ENCODE measurements at places on chromosomes 16 and 17.

DNA sequence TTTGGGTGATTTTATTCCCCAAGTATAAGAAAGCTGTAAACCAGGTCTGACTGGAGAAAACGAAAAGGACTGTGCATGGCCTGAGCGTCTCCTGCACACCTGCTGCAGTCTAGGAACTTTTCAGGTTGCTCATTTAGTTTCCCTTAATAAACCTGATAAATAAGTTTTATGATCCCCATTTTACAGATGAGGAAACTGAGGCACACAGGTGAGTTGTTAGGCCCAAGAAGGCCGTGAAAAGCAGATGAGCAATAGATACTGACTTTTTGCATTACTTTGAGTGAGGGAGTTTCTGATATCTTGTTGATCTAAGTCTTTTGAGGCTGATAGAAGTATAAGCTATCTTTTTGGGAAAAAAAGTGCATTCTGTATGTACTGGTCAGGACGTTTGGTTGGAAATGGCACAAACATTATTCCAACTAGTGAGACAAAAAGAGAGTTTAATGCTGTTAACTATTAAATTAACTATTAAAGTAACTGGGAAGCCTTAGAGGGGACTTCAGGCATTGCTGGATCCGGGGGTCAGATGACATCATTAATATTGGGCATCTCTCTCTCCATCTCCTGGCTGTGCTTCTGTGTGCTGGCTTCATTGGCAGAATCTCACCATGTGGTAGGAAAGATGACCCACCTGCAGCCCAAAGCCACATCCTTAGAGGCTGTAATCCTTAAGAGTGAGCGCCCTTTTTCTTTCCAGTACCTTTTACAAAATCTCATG lies 163.4 kb downstream of the CMIP start:
- DNase-seq, result no peak

DNA sequence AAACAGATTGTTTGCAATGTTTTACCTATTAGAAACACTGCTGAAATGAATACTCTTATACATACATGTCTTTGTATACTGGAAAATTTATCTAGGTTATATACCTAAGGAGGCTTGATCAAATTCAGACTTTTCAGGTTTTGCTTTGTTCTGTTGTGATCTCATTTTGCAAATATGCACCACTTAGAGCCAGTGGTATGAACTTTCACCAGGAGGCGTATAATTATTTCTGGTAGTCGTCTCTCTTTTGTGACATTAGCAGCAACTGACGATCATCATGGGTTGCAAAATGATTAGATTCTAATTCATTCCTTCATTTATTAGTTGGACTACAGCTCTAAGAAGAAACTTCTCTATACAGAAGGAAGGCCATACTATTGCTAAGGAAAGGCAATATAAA lies 26.9 kb downstream of the AP1G1 start:
- no peak for DNase-seq

GRCh38 chr17:73588891-73589290 lies 55.4 kb downstream of the SDK2 start:
- no peak for DNase-seq

DNA sequence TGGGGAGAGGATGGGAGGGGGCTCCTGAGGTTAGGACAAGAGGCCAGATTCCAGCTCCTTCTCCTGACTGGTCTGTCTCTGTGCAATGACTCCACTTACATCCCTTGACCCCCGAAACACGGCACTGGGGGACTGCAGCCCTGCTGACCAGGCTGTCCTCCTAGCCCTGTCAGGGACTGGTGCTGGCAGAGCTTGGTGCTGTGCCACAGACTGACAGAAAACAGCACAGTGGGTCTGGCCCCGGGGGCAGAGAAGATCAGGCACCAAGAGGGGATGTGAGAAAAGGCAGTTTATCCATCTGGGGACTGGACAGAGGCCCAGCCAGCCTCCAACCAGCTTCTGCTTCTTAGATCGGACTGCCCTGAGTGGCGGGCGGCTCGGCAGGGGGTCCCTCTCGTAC lies 19.4 kb downstream of the SLC38A7 start:
- DNase-seq, result no peak

DNA sequence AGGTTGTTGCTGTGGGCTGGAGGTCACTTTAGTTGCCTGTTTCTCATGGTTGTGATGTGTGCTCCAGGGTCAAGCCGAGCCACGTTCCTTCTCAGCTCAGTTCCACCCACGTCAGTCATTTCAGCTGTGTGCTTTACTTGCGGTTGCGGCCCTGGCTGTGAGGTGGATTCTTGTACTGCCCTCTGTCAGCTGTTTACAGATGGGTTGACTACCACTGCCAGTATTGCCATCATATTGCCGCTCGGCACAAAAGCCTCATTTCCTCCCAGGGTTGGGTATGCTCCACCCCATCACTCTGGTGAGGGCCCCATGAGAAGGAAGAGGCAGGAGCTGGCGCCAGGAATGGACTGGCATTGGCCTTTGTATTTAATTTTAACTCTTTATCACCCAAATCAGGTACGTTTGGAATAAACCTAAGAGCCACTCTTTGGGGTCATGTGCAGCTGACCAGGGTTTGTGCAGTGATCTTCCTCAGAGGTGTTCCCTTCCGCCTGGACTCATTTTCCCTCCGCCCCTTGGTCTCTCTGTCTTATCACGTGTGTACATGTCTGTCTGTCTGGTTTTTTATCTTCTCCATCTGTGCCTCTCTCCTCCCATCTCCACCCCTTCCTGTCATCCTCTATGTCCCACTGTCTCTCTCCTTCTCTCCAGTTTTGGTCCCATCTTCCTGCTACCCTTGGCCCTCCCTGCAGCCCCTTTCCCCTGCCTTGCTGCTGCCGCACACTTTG lies 25.0 kb downstream of the METTL22 start:
- no peak for DNase-seq

GRCh38 chr17:76480632-76481031 lies 13.2 kb downstream of the AANAT start:
- DNase-seq, result peak; percentile 56

- DNase-seq, result no peak
Observed at GRCh38 chr17:82339634-82340580, 6.3 kb upstream of the SECTM1 start.

- no peak for DNase-seq
Observed at GRCh38 chr16:14497245-14498082, 132.6 kb downstream of the PARN start.

- DNase-seq, result no peak
Observed at GRCh38 chr17:47267354-47267828, 13.8 kb downstream of the ITGB3 start.

DNA sequence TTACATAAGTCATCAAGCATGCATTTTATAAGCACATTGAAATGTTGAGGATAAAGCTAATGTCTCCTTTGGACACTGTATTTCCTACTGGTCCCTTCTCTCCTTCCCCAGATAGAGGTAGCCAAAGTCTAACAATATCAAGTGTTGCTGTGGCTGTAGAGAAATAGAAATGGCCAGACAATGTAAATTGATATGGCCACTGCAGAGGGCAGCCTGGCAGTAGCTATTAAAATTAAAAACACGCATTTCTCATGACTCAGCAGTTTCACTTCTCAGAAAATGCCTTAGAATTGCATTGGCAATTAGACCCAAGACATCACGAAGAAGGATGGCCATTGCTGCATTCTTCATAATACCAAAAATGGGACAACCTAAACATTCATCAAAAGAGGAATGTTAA lies 46.8 kb upstream of the MRTFB start:
- DNase-seq, result peak; percentile 66

GRCh38 chr17:56884483-56885311 lies 29.2 kb downstream of the TRIM25 start:
- no peak for DNase-seq

DNA sequence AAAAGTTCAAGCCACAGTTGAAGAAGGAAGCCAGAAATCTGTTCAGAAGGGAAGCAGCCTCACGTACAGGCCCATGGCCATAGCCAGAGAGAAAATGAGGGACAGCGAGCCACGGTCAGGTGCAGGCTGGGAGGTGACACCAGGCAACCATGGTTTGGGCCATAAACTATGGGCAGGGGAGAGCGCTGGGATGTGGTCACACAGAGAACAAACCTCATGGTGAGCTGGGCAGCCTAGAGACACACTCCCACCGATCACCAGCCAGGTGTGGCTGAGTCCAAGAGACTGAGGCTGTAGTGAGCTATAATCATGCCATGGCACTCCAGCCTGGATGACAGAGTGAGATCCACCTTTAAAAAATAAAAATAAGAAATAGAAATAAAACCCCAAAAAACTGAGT lies 76.5 kb downstream of the NETO2 start:
- DNase-seq, result no peak

GRCh38 chr17:245020-245419 lies 63.6 kb upstream of the DOC2B start:
- DNase-seq, result no peak

- peak; percentile 3 for DNase-seq
Observed at GRCh38 chr16:80440667-80441066, 100.1 kb upstream of the DYNLRB2 start.

DNA sequence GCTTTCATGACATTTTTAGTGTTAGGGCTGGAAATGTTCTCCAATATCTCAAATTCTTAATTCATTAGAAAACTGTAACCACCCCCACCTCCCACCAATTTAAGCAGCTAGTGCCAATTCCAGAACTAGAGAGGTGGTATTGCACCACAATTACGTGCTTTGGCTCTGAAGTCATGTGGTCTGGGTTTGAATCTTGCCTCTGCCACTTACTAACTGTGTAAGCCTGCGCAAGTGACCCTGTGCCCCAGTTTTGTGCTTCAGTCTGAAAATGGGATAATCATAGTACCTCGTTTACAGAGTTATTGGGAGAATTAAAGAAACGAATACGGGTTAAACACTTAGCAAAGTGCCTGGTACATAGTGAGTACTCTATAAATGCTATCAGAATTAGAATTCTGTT lies 14.2 kb upstream of the MPHOSPH6 start:
- DNase-seq, result no peak

GRCh38 chr17:38768417-38768816 lies 15.9 kb downstream of the PSMB3 start:
- no peak for DNase-seq
